ENCODE measurements at places on chromosomes 4 and X.

- DNase-seq: no peak
- peaks cover 22% of the 10 kb centered on the region for H3K4me1 ChIP-seq
- H3K36me3 ChIP-seq: no peaks in the 10 kb centered on the region
- H3K4me3 ChIP-seq: no peak overlapping the region
Observed at GRCh38 chr4:140255467-140255866, 101.5 kb upstream of the MAML3 start.

DNA sequence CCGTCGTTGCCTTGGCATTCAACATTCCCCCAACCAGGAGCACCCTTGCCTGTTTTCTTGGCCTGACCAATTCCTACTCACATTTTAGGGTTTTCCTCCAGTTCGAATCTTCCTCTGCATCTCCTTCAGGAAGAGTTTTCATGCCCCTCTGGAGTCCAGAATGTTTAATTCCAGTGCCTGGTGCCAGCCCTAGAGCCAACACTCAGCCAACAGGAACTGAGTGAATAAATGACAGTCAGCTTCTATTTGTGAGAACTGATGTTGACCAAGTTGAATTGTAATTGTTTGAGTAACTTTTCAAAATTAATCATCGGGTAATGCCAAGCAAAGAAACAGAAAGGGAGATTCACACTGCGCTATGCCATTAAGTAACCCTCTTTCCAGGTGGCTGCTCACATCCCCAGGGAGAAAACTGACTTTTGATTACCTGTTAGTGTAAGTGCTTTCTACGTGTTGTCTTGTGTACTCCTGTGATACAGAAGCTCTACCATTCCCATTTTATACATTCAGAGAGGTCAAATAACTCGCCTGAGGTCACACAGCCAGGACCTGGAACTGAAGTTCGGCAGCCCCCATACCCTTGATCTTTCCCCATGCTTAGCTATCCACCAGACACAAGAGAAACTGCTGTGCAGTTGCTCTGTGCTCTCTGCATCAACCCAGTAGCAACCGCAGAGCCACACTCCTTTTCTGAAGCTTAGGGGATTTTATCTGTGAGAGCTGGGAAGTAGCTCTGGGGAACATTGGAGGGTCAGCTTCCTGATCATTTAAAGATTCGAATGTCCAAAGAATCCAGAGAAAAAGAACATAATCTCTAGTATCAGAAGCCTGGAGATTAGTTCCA, 19.0 kb upstream of the SLC2A9 start:
- H3K27ac ChIP-seq: no peak overlapping the region
- H3K4me3 ChIP-seq: no peak overlapping the region
- H3K36me3 ChIP-seq: peaks cover 7% of the 10 kb centered on the region
- DNase-seq: no peak
- H3K4me1 ChIP-seq: no peaks in the 10 kb centered on the region

DNA sequence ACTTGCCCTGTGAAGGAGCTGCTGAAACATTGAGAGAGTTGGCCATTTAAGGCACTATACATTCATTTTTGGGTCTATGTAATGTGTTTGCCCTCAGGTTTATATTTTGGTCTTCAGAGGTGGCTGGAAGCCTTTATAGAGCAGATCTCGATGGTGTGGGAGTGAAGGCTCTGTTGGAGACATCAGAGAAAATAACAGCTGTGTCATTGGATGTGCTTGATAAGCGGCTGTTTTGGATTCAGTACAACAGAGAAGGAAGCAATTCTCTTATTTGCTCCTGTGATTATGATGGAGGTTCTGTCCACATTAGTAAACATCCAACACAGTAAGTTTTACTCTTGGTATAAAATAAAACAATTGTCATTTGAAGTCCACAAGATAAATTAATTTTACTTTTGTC, 31.1 kb downstream of the EGF start:
- H3K27ac ChIP-seq: no peak overlapping the region
- no peak for DNase-seq
- H3K27me3 ChIP-seq: peaks cover 4% of the 10 kb centered on the region
- peaks cover 2% of the 10 kb centered on the region for H3K4me1 ChIP-seq
- no peak overlapping the region for H3K4me3 ChIP-seq

GRCh38 chrX:12263211-12263610, 124.9 kb downstream of the FRMPD4 start:
- no peaks in the 10 kb centered on the region for H3K4me1 ChIP-seq
- H3K36me3 ChIP-seq: no peaks in the 10 kb centered on the region
- H3K27me3 ChIP-seq: no peaks in the 10 kb centered on the region

DNA sequence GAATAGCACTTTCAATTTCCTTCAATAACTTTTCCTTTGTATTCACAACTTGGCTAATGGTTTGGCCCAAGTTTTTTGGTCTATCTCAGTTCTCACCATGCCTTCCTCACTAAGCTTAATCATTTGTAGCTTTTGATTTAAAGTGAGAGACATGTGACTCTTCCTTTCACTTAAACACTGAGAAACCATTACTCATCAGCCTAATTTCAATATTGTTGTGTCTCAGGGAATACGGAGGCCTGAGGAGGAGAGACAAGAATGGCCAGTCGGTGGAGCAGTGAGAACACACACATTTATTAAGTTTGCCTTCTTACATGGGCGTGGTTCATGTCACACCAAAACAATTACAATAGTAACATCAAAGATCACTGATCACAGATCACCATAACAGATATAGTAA, 56.7 kb downstream of the TSPAN5 start:
- H3K27me3 ChIP-seq: peaks cover 2% of the 10 kb centered on the region
- H3K4me3 ChIP-seq: peak overlapping the region; percentile 15
- DNase-seq: peak; percentile 21
- H3K27ac ChIP-seq: peak overlapping the region; percentile 32
- peaks cover 42% of the 10 kb centered on the region for H3K4me1 ChIP-seq
- H3K36me3 ChIP-seq: peaks cover 32% of the 10 kb centered on the region

- no peak overlapping the region for H3K27ac ChIP-seq
- peak; percentile 25 for DNase-seq
- H3K36me3 ChIP-seq: no peaks in the 10 kb centered on the region
- H3K27me3 ChIP-seq: peaks cover 3% of the 10 kb centered on the region
- no peaks in the 10 kb centered on the region for H3K4me1 ChIP-seq
Observed at GRCh38 chrX:17788439-17788838, 51.1 kb downstream of the SCML1 start.

DNA sequence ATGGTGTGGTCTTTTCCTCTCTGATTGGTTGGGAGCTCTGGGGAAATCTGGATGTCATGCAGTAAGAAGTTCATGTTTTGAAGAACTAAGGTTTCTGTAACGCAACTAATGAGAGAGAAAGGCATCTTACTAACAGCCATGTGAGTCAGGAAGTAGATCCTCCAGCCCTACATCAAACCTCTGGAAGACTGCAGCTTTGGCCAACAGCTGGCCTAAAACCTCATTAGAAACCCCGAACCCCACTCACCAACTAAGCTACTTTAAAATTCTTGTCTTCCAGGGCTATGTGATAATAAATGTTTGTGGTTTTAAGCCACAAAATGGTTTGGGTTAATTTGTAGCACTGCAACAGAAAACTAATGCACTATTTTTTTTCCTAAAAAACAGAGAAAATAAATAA, 549.0 kb upstream of the GRID2 start:
- H3K4me1 ChIP-seq: no peaks in the 10 kb centered on the region
- no peak overlapping the region for H3K27ac ChIP-seq
- H3K36me3 ChIP-seq: no peaks in the 10 kb centered on the region
- no peaks in the 10 kb centered on the region for H3K27me3 ChIP-seq

GRCh38 chr4:7160439-7160838, 31.9 kb upstream of the SORCS2 start:
- H3K27me3 ChIP-seq: peaks cover 20% of the 10 kb centered on the region
- no peak overlapping the region for H3K27ac ChIP-seq
- no peak overlapping the region for H3K4me3 ChIP-seq
- peaks cover 2% of the 10 kb centered on the region for H3K4me1 ChIP-seq

- no peaks in the 10 kb centered on the region for H3K27me3 ChIP-seq
- no peaks in the 10 kb centered on the region for H3K4me1 ChIP-seq
- H3K36me3 ChIP-seq: no peaks in the 10 kb centered on the region
- no peak for DNase-seq
- no peak overlapping the region for H3K27ac ChIP-seq
Observed at GRCh38 chrX:153075366-153075765, 3.1 kb downstream of the PNMA6A start.

GRCh38 chrX:24207826-24208225, 58.3 kb downstream of the ZFX start:
- H3K27ac ChIP-seq: no peak overlapping the region
- no peak overlapping the region for H3K4me3 ChIP-seq
- no peak for DNase-seq
- H3K36me3 ChIP-seq: peaks cover 22% of the 10 kb centered on the region
- H3K27me3 ChIP-seq: no peaks in the 10 kb centered on the region

DNA sequence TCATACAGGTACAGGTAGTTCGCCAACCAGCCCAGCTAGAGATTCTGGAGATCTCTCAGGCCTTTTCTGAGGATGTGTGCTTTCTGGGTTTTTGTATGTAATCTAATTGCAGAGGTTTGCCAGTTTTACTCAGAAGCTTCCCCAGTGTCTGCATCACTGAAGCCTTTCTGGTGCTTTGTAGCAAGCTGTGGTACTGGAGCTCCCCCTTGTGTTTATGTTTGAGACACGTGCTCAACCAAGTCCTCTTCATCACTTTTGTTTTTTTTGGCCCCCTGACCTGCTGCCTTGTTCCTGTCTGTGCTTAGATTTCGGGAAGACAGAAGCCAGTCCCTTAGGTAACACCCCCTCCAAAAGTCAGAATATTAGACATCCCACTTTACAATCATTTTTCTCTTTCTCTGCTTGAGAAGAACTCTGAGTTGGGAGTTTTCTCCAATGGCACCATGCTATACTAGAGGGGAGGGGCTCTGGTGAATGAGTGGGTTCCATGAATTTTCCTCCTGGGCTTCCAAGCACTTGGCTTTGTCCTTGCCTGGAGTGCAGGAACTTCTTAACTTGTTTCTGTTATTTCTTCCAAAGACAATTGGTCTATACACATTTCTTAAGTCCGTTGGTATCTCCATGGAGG, 128.4 kb upstream of the TBC1D9 start:
- H3K4me1 ChIP-seq: no peaks in the 10 kb centered on the region
- no peaks in the 10 kb centered on the region for H3K36me3 ChIP-seq
- no peak overlapping the region for H3K27ac ChIP-seq
- peaks cover 8% of the 10 kb centered on the region for H3K27me3 ChIP-seq
- no peak overlapping the region for H3K4me3 ChIP-seq
- peak; percentile 30 for DNase-seq

GRCh38 chr4:183349673-183350072, 27.4 kb upstream of the CLDN24 start:
- H3K36me3 ChIP-seq: peaks cover 8% of the 10 kb centered on the region
- peaks cover 2% of the 10 kb centered on the region for H3K27me3 ChIP-seq
- H3K4me3 ChIP-seq: no peak overlapping the region
- H3K4me1 ChIP-seq: peaks cover 18% of the 10 kb centered on the region
- H3K27ac ChIP-seq: no peak overlapping the region

DNA sequence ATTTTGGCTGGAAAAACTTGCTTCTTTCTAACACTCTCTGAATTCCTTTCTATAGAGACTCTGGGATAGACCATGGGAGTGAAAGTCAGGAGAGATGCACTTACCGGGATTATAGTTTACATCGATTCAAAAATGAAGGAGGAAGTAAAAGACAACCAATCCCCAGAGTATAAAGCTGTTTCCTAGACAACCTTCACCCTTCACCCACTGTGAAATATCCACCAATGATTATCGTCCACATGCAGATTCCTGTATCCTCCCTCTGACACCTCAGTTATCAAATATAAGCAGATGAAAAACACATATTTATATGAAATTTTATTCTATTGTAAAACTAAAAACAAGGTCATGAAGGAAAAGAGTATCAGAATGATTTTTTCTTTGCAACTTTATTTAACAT, 258.8 kb upstream of the GK2 start:
- H3K4me1 ChIP-seq: no peaks in the 10 kb centered on the region
- H3K4me3 ChIP-seq: no peak overlapping the region
- H3K27ac ChIP-seq: no peak overlapping the region
- H3K27me3 ChIP-seq: no peaks in the 10 kb centered on the region

- H3K27me3 ChIP-seq: no peaks in the 10 kb centered on the region
- no peak overlapping the region for H3K27ac ChIP-seq
- H3K36me3 ChIP-seq: no peaks in the 10 kb centered on the region
- DNase-seq: no peak
- H3K4me1 ChIP-seq: no peaks in the 10 kb centered on the region
Observed at GRCh38 chr4:68141852-68142251, 12.2 kb upstream of the TMPRSS11F start.

- peaks cover 19% of the 10 kb centered on the region for H3K36me3 ChIP-seq
- peak overlapping the region; percentile 40 for H3K27ac ChIP-seq
- no peak for DNase-seq
- H3K4me3 ChIP-seq: no peak overlapping the region
- H3K4me1 ChIP-seq: peaks cover 8% of the 10 kb centered on the region
Observed at GRCh38 chr4:110630688-110631402, 8.0 kb upstream of the PITX2 start.

DNA sequence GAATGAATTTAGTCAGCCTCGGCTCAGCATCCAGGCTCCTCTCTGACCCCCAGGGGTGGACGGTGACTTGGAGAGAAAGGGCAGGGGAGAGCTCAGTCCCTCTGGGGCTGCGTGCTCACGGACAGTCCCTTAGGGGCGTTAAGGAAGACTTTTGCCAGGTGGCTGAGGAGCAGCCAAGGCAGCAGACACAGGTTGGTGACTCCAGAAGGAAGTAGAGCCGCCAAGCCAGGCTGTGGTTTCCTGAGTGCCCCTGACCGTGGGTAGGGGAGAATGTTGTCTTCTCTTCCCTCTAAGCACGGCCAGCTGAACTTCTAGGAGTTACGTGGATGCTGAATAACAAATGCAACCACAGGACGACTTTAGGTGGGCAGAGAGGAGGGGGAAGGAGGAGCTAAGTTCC, 91.0 kb upstream of the MTM1 start:
- DNase-seq: no peak
- H3K4me1 ChIP-seq: peaks cover 55% of the 10 kb centered on the region
- no peaks in the 10 kb centered on the region for H3K27me3 ChIP-seq
- peaks cover 9% of the 10 kb centered on the region for H3K36me3 ChIP-seq
- no peak overlapping the region for H3K4me3 ChIP-seq

- no peaks in the 10 kb centered on the region for H3K36me3 ChIP-seq
- no peaks in the 10 kb centered on the region for H3K27me3 ChIP-seq
- peaks cover 2% of the 10 kb centered on the region for H3K4me1 ChIP-seq
- H3K27ac ChIP-seq: no peak overlapping the region
Observed at GRCh38 chr4:36997727-36998126, 246.8 kb upstream of the NWD2 start.

DNA sequence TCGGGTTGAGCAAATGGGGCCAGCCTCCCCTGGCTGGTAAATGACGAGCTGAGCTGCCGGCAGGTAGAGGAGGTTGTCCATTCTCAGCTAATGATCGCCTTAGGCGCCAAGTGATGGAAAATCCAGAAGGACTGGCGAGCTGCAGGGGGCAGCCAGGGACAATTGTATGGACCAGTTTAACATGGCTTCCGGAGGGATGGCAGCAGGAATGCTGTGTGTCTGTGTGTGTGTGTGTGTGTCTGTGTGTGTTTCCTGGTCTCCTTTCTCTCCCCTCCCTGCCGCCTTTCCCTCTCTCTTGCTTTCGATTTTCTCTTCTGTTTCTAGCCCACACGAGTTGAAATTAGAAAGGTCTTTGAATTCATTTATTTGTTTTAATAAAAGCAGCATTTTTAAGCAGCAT, 45.2 kb upstream of the BCOR start:
- H3K27ac ChIP-seq: no peak overlapping the region
- H3K4me3 ChIP-seq: no peak overlapping the region
- no peak for DNase-seq
- no peaks in the 10 kb centered on the region for H3K27me3 ChIP-seq

Measured in activated CD4-positive, alpha-beta memory T cell treated with anti-CD3 and anti-CD28 coated beads, Interleukin-2, amount 10 ng/mL, durations not matched to agents 7 days and 5 days (primary cell).